ENCODE measurements at places on chromosomes 2 and 18. TPM values are rescaled to one million over a fixed set of nuclear protein-coding genes. Genes with fewer than 3 reads are reported as not detected.

DNA sequence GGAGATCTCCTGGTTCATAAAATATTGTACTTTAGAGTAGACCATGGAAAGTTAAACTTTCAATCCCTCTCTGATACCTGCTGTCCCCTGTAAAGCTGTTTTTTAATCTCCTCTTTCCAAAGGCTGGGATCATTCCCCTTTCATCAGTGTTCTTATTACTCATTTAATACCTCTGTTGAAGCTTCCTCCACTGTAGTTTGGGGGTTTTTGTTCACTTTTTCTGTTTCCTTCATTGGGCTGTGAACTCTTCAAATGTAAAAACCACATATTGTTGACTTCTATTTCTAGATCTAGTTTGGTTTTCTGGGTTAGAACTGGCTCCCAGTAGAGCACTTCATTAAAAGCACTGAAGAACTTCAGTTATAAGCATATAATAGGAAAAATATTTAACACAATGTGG, 598.1 kb downstream of the RNF144A start:
- no peak for DNase-seq

DNA sequence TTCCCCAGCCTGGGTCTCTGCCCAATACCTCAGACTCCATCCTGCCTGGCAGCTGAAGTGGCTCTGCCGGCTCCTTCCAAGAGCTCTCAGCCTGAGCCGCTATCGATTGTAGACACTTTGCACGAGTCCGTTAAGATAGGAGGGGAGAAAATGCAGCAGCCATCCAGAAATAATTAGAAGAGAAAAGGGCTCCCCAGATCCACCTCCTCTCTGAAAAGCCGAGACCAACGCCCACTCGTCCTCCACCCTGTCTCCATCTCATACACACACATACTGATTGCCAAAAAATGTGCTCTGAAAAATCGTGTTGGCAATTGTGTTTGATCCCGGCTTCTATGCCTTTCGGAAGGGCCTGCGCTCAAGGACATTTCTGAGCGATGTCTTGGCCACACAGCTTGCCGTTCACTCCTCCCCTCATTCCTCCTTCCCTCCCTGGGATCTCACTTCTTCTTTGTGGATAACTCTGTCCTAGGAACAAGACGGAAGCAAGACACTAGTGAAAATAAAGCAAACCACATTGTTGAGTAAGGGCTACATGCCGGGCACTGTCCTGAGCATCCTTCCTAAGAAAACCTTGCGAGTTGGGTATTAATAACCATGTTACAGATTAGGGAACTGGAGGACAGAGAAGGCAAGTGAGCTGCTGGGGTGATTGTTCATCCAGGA, 372.8 kb upstream of the MYT1L start:
- DNase-seq, result no peak

The FARSB gene
- 16.4 TPM for total RNA-seq

The SCN9A gene
- 25.5 TPM for total RNA-seq

- DNase-seq, result no peak
Observed at GRCh38 chr2:96584017-96584416, 47.5 kb downstream of the ARID5A start.

The MYO7B gene
- total RNA-seq, result 0.62 TPM

GRCh38 chr2:109266496-109266895, 137.5 kb downstream of the SH3RF3 start:
- DNase-seq, result no peak
